ENCODE measurements at places on chromosomes 16 and 17.

- DNase-seq = no peak
These were observed 489.0 kb downstream of the NPIPA7 start for GRCh38 chr16:16867973-16868372.

GRCh38 chr17:39624313-39624712, 2.4 kb upstream of the PPP1R1B start:
- no peak for DNase-seq

GRCh38 chr17:72306037-72306436, 185.2 kb downstream of the SOX9 start:
- no peak for DNase-seq

- no peak for DNase-seq
These were observed 7.5 kb downstream of the NETO2 start for GRCh38 chr16:47136099-47136842.

GRCh38 chr16:67435758-67436164, 4.8 kb downstream of the HSD11B2 start:
- DNase-seq = no peak

GRCh38 chr16:29821643-29822115, 1.4 kb downstream of the MVP start:
- no peak for DNase-seq

- DNase-seq = no peak
These were observed 19.7 kb downstream of the BAHCC1 start for GRCh38 chr17:81414756-81415516.

DNA sequence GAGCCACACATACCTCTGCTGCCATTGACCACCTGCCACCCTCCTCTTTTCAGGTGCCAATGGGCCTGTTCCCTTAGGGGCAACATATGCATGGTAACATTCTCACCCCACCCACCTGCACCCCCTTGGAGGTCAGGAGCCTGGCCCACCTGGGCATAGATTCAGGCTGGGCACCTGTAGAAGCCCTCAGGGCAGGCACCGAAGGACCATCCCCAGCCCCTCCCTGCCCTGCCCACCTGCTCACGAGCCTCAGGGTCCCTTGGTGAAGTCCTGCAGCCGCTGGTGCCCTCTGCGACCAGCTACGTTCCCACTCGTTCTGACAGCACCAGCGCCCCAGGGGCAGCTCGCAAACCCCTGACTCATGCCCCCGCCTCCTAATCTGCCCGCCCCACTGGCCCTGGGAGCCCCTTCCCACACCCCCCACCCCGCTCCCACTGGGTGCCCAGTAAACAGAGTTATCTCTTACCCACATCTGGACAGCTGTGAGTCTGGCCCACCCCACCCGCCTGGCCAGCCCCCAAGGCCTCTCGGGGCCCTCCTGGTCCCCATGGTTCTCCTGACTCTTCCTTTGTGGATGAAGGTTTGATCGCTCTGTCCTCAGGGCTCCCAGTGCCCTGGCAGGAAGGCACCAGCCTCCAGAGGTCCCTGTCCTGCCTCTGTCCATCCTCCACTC, at the start of gene SLC4A1:
Gene SLC4A1 (minus strand): TSS at position 318 of the 673 bp plus-strand sequence. CDS start 5,269 bp downstream, outside the sequence.
- DNase-seq = no peak

DNA sequence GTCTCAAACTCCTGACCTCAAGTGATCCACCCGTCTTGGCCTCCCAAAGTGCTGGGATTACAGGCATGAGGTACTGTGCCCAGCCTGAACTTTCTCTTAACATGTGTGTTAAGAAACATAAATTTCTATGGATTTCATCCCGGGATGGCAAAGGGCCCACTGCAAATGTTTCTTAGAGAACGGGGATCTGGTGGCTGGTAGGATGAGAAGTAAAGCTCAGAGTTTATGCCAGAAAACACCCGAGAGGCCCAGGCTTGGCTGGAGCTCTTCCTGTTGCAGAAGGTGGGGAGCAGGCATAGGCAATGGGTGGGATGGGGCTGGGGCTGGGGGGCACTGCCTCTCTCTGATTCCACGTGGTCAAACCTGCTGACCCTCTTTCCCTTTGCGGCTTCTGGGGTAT, 5.6 kb upstream of the CARHSP1 start:
- no peak for DNase-seq

- no peak for DNase-seq
These were observed 196.3 kb upstream of the CDH11 start for GRCh38 chr16:65318138-65318537.

DNA sequence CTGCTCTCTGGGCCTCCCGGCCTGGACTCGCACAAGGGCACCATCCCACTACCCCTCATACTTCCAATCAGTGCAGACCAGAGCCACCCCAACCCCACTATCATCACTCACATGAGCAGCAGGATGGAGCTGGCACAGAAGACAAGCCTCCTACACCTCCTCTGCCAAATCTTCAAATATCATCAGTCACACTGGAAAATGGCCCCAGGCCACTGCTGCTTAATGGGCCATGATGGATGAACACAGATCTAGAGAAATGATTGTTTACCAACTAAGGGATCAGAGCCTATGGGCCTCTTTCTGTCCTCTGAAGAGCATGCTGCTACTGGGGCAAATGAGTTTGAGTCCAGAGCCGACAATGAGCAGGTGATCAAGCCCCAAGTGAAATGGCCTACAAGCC, 165.5 kb downstream of the GRIN2A start:
- no peak for DNase-seq
